ENCODE measurements at places on chromosomes 1 and 21.
A peak's percentile ranks its signal among the peaks of the same experiment; 100 is the strongest.

GRCh38 chr21:44618504-44618903 lies 6.6 kb downstream of the KRTAP10-8 start:
- no peak for DNase-seq

DNA sequence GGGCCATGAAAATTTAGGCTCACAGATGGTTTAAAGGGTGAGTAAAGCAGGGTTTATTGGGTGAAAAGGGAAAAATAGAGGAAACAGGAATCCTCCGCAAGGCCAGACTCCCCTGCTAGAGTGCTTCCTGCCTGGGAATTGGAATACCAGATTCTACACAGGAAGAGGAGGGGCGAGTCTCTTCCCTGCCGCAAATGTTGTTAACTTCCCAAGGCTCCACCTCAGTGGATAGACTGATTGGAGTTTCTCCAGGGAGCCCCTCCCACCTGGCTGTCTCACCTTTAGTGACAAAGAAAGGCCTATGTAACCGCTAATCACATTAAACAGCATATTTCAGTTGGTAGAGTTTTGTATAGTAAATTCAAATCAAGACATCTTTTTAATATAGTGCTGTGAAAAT lies 1450.1 kb downstream of the KCNT2 start:
- no peak for DNase-seq

GRCh38 chr1:60281360-60281932 lies 207.9 kb upstream of the C1orf87 start:
- peak; percentile 36 for DNase-seq

- DNase-seq = no peak
These were observed 138.6 kb upstream of the B3GALT2 start for GRCh38 chr1:193325042-193325441.

- peak; percentile 28 for DNase-seq
These were observed 212.6 kb downstream of the KCTD3 start for GRCh38 chr1:215779729-215780128.

DNA sequence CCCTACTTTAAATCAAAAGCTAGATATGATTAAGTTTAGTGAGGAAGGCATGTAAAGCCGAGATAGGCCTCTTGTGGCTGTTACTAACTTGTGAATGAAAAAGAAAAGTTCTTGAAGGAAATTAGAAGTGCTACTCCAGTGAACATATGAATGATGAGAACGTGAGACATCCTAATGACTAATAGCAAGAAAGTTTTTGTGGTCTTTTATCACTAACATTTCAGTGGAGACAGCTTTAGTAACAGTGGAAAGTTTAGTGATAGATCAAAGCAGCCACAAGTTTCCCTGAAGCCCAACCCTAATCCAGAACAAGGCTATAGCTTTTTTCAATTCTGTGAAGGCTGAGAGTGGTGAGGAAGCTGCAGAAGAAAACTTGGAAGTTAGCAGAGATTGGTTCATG lies 73.6 kb upstream of the LRRC8B start:
- DNase-seq = no peak

- peak; percentile 9 for DNase-seq
These were observed 176.3 kb downstream of the AJAP1 start for GRCh38 chr1:4830707-4831106.

DNA sequence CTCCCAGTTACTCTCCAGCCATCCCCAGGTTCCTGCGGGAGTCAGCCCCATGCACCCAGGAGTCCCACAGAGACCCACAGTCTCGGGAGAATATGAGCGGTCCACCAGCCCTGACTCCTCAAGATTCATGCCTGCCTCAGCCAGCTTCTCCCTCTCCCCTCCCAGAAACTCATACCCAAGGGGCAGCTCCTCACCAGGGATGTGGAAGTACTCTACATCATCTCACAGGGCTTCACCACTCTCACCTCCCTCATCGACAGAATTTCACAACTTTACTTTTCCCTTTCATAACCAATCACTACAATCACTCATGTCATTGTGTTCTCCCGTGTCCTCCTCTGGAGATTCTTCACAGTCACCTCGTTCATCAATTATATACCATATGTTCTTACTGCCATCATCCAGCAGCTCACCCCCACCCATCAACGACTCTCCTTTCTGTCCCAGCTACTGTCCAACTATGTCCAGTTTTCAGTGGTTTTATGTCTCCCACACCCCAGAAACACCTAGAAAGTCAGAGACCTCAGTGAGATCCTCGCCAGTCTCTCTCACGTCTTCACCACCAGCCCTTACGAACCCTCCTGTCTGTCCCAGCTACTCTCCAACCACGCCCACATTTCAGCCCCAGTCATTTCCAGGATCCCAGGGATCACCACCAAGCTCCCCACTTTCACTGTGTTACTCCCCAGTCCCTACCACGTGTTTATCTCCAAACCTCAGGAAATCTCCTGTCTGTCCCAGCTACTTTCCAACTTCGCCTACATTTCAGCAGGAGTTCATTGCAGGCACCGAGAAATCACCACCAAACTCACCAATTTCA lies 1530.1 kb upstream of the TPTE start:
- no peak for DNase-seq

DNA sequence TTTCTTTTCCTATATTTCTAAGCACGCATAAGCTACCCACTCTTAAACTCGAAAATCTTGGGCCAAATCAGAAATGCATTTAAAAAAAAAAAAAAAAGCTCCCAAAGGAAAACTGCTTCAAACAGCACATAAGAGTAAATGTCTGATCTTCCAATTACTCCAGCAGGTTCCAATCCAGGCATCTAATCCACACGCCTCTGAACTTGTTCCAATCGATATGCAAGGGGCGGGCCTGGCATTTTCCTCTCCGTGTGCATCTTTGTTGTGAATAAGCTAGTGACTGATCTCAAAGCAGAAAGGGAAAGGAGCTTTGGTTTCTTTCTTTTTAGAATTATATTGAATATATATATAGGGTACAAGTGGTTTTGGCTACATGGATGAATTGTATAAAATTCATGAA lies 365.5 kb downstream of the PRDM2 start:
- DNase-seq = no peak

DNA sequence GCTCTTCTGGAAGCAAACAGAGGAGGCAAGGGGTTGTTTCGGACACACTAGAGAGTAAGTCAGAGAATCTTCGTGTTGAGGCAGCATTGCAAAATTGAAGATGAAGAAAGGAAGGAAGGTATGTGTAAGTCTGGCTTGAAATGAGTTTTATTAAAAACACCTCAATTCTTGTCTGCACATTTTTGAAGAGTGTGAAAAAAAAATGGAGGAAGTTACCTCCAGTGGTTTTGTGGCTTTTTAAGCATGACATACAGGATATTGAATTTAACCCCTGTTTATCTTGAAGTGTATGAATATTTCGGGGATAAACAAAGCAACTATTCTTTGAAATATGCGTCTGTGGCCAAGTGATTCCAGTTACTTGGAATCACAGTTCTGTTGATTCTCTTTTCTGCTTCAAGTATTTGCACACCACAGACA lies 203.2 kb upstream of the SGIP1 start:
- no peak for DNase-seq

DNA sequence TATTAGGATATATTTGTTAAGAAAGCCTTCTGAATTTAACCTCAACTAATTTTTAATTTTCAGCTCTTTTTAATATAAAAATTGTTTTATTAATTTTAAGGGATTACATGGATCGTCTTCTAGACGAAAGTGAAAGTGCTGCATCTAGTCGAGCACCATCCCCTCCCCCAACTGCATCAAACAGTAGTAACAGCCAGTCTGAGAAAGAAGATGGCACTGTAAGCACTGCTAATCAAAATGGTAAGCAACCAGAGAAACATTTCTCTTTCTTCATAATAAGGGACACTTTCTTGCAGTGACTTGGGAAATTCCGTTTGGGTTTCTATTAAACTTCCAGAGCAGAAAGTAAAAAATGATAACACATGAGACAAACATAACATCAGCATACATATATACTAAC lies 56.9 kb downstream of the MIER1 start:
- no peak for DNase-seq

DNA sequence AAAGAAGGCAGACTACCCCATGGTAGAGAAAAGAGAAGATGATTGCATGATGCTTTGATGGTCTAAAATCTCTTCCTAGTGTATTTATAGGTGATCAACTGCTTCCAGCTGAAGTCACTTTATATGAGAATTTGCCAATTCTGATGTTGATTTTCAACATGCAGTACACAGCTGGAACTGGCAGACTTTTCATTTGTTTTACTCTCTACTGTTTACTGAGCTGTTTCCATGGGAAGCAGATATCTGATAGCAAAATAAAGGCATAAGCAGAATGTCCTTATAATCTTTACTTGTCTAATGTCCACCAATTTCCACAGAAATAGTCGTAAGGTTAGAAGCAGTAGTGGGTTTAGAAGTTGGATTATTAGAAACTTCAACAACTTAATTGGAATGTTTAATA lies 74.9 kb downstream of the SYDE2 start:
- DNase-seq = no peak

GRCh38 chr1:159302095-159302494 lies at the start of gene FCER1A:
Gene FCER1A, plus strand, starts transcription at chr1:159302336. Its CDS starts 29 bp downstream, at chr1:159302365.
- DNase-seq = no peak

DNA sequence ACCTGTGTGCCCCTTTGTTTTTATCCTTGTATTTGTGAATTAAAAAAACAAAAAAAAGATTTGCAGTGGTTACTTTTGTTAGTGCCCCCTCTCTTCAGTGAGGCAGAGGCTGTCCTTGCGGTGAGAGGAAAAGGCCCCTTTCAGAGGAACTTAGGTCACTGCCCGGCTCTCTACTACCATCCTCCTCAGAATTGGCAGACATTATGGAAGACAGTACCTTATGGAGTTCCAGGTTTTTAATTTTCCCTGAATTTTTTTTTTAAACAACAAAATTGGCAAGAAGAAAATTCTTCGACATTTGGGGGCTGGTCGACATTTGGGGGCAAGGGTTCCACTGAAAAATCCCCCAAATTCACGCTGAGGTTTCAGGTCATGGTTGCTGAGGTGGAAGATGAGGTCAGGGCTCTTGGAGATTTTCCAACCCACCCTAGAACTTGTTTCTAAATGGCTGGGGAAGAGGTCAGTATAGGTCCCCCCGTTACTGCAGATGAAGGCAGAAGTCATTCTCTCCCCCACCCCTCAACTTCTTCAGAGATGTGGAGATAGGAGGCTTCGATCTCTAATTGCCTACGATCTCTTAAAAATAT lies 5.3 kb downstream of the RXFP4 start:
- DNase-seq = no peak

- DNase-seq = no peak
These were observed 22.3 kb upstream of the CASQ2 start for GRCh38 chr1:115790846-115791245.

DNA sequence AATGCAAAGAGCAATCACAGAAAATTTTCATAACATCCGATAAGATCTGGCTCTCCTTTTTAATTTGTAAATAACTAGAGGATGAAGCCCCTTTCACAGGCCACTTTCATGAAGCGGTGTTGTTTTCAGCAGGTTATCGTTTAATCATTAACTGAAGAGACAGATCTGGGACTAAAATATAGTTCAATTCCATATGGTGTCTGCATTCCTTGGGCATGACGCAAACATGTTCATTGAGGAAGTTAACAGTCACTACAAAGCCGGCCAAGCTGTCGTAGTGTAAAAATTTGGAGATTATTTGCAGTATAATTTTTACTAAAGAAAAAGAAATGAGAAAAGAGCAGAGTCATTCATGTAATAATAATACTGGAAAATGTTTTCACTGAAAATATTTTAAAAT lies 565.2 kb upstream of the ADAMTS5 start:
- peak; percentile 8 for DNase-seq

DNA sequence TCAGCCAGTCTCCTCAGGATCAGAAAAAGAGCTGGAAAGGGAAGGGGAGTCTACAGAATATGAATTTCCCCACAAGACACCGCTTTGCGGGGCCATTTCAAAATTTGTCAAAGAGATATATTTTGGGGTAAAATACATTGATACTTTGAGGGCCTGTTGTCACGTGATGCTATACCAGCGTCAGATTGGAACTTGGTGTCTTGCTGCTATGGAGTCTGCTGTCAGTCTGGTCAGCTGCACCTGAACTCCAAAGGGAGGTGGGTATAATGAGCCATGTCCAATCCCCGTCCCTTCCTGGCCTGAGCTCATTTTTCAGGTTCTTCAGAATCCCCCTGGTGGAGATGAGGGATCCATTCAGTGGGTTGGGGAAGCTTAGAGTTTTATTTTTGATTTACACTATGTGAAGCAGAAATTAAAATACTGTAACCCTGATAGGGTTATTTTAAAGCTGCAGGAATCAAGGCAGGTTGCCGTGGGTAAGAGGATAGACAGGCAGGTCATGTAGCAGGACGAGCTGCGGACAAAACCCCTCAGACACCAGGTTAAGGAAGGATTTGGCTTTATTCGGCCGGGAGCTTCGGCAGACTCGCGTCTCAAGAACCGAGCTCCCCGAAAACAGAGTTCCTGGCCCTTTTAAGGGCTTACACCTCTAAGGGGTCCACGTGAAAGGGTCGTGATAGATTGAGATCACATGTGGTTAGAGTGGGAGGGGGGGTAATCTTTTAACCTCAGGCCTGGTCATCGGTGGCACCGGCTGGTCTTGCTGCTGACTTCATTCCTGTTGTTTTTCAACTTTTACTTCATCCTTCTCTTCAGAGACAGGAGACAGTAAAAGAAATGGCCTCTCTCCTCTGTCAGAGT lies 2.2 kb upstream of the POFUT2 start:
- no peak for DNase-seq

DNA sequence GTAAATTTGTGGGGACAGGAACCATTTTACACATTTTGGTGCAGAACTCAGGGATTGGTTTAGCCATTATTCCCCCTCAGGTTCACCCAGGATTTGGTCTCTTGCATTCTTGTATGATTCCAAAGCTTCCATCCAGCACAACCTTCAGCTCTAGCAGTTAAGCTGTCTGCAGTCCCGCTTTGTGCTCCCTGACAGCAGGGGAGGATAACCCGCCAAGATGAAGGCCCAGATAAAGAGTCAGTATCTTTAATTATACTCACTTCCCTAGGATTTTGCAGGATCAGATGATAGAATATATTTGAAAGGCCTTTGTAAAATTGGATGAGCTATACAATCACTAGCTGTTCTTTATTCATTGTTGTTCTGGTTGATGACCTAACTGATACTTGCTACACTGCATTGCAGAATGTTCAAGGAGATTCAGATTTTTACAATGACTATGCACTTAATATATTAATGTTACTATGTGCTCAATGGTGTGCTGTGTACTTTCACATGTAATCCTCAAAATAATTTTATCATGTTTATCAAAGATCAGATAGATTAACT lies 49.8 kb downstream of the SLC16A1 start:
- DNase-seq = no peak

- peak; percentile 70 for DNase-seq
These were observed at the start of gene LUZP1 for GRCh38 chr1:23168445-23169194. Gene LUZP1, minus strand, starts transcription at chr1:23168856.

- no peak for DNase-seq
These were observed 69.5 kb upstream of the FBXO28 start for GRCh38 chr1:224044420-224044819.

GRCh38 chr21:42129300-42130266 lies 58.5 kb downstream of the UMODL1 start:
- DNase-seq = no peak

Data from NCI-H2171 (cell line).